ENCODE measurements at places on chromosomes 6 and 20. TPM values are rescaled to one million over a fixed set of nuclear protein-coding genes. Genes with fewer than 3 reads are reported as not detected.

ULBP1 gene
- total RNA-seq: under 0.01 TPM

MTCH1 gene
- 239 TPM for total RNA-seq

- DNase-seq: no peak
Observed at GRCh38 chr6:150167479-150167873, 24.6 kb downstream of the PPP1R14C start.

- DNase-seq: no peak
Observed at GRCh38 chr6:33952016-33952415, 148.2 kb upstream of the MLN start.

HLA-DOA gene
- not detected for total RNA-seq

- no peak for DNase-seq
Observed at GRCh38 chr6:44858998-44859397, 469.1 kb upstream of the RUNX2 start.

- no peak for DNase-seq
Observed at GRCh38 chr20:4299773-4300172, 284.4 kb upstream of the RNF24 start.

ADGRF1 gene
- total RNA-seq: not detected

ZNF165 gene
- total RNA-seq: 0.39 TPM

- no peak for DNase-seq
Observed at GRCh38 chr6:141957271-141957670, 175.5 kb upstream of the GJE1 start.

SDCBP2 gene
- total RNA-seq: 4.0 TPM

- DNase-seq: peak; percentile 55
Observed at GRCh38 chr6:33694401-33694931, 17.0 kb downstream of the UQCC2 start.

GRCh38 chr20:61819574-61819846 lies 246.2 kb downstream of the TAF4 start:
- DNase-seq: no peak

GRCh38 chr6:140773276-140773675 lies 1359.4 kb upstream of the GJE1 start:
- peak; percentile 89 for DNase-seq

C20orf202 gene
- total RNA-seq: under 0.01 TPM

DNA sequence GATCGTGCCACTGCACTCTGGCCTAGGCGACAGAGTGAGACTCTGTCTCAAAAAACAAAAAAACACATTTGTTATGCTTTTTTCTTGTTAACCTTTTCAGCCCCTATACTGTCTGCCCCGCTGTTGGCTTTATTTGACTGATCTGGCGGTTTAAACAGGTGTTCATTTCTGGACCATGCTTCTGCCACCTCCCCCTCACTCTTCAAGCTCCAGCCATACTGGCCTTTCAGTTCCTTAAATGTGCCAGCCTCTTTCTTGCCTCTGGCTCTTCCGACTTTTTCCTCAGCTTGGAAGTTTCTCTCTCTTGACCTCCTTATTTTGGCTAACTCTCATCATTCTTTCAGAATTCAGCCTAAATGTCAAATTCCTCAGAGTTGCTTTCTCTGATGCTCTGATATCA lies 35.2 kb upstream of the TXLNB start:
- DNase-seq: no peak

SLC22A7 gene
- not detected for total RNA-seq

LRFN2 gene
- total RNA-seq: not detected

MROH8 gene
- total RNA-seq: 1.6 TPM

- no peak for DNase-seq
Observed at GRCh38 chr6:33907227-33907626, 103.4 kb upstream of the MLN start.

DNA sequence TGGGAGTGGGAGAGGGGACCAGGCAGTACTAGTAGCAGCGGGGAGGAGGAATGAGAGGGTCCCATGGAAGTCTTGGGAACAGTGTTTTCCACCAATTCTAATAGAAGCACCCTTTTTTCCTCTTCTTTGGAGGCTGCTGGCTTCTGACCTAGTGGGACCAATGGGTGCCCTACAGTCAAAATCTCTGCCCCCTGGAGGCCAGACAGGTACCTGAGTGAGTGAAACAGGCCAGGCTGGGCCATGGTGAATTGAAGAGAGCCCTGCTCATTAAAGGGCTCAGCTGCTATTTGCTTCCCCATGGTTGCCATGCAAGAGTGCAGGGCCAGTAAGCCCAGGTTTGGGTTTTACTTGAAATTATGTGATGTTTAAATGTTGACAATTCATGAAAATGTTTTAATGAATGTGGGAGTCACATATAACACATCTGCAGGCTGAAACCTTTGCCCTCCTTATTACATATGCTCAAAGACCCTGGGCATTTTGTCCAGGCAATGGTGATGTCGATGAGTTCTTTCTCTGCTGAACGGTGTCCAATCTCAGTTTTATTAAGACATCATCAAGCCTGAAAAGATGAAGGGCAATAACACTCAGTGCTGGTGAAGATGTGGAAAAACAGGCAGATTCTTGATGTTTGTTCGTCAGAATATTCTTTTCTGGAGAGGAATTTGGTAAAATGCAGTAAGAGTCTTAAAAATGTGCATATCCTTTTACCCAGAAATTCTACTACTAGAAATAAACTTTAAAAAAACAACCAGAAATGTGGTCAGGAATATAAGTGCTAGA lies 42.3 kb upstream of the OCSTAMP start:
- DNase-seq: no peak

DNA sequence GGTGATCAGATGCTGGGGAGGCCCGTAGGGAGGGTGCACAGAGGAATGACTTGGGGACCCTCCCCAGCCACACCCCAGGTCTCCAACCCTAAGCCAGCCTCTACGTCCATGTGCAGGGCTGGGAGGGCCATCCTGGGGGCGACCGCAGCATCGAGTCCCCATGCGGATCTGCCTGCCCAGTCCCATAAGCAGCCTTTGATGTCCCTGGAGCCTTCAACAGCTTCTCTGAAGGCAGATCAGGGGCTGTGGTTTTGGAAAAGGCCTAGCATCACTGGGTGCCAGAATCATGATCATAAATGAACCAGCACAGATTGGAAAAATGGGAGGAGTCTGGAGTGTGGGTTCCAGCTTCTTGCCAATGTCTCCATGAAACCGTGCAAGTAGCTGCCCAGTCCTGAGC lies 22.9 kb downstream of the TOX2 start:
- no peak for DNase-seq

GRCh38 chr20:11207749-11208502 lies 534.1 kb upstream of the JAG1 start:
- peak; percentile 69 for DNase-seq

- no peak for DNase-seq
Observed at GRCh38 chr20:57621421-57622200, 1.4 kb upstream of the ZBP1 start.

HM13 gene
- total RNA-seq: 56.0 TPM

DNA sequence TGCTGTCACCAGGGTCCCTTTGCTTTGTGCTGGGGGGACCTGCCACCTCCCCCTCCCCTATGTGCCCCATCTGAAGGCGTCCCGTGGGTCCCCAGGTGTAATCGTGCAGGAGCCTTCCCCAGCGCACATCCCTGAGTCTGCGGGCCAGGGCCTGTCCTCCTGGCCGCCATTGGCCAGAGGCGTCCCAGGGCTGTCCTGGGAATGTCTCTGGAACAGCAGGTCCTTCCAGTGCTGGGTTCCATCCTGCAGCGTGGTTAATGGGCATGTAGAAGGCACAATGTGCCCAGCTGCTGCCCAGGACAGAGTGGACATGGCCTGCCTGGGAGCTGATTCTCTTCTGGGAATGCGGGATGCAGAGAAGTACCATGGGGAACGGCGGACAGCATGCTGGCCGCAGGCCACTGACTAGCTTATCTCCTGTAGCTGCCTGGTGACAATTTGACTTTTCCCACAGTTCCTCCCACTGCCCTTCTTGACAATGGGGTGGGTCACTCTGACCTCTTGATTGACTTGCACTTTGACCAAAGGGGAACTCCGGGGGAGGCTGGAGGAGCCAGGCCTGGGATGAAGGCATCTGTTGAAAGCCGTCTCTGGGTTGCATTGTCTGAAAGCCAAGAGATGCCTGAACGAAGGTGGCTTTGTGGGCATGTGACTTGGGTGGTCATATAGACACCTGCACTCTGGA lies 64.0 kb downstream of the CTCFL start:
- no peak for DNase-seq

GRCh38 chr6:137941995-137942394 lies 74.9 kb downstream of the TNFAIP3 start:
- DNase-seq: no peak

GRCh38 chr6:34959224-34959623 lies 70.2 kb downstream of the ANKS1A start:
- DNase-seq: no peak

DNA sequence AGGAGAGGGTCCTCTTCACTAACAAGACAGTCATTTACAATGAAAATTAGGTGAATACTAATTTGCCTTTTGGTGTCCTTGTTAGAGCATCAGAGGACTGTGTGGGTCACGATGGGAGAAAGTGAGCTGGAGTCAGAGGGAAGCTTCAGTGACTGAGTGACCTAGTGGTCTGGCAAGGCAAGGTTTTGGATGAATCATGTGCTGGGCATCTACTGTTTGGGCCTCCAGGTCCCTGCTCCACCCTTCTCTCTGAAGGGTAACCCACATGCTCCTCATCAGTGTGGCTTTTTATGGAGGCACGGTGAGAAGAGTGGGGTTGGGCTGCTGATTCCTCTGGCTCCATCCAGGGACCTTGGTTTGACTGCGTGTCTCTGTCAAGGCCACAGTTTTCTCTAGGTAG lies 60.5 kb upstream of the EXOC2 start:
- DNase-seq: no peak

DNA sequence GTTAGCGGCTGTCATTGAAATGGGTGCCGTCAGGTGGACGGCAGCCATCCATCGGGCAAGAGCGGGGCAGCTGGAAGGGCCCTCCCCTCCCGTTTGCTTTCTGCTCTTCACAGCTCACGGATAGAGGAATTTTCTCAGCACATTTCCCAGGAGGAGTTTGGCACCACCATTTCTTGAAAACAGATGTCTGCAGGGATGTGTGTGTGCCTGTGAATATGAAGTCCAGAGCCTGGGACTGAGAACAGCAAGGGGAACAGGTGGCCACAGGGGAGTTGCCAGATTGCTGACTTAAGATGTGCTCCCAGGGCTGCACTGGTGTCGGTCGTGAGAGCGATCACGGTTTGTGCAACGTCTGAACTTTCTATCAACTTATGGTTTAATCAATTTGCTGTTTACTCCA lies 22.1 kb upstream of the ECI2 start:
- no peak for DNase-seq

AURKA gene
- total RNA-seq: 9.7 TPM

DNA sequence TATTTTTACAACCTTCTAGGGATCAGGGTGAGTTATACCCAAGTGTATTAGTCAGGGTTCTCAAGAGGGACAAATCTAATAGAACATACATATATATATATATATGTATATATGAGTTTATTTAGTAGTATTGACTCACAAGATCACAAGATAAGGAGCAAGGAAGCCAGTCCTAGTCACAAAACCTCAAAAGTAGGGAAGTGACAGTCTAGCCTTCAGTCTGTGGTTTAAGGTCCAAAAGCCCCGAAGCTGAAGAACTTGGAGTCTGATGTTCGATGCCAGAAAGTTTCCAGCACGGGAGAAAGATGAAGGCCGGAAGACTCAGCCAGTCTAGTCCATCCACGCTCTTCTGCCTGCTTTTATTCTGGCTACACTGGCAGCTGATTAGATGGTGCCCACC lies 632.7 kb upstream of the AGPAT4 start:
- no peak for DNase-seq

RSPH9 gene
- total RNA-seq: 0.25 TPM

GRCh38 chr6:527989-528673 lies 128.8 kb downstream of the HUS1B start:
- no peak for DNase-seq

DNA sequence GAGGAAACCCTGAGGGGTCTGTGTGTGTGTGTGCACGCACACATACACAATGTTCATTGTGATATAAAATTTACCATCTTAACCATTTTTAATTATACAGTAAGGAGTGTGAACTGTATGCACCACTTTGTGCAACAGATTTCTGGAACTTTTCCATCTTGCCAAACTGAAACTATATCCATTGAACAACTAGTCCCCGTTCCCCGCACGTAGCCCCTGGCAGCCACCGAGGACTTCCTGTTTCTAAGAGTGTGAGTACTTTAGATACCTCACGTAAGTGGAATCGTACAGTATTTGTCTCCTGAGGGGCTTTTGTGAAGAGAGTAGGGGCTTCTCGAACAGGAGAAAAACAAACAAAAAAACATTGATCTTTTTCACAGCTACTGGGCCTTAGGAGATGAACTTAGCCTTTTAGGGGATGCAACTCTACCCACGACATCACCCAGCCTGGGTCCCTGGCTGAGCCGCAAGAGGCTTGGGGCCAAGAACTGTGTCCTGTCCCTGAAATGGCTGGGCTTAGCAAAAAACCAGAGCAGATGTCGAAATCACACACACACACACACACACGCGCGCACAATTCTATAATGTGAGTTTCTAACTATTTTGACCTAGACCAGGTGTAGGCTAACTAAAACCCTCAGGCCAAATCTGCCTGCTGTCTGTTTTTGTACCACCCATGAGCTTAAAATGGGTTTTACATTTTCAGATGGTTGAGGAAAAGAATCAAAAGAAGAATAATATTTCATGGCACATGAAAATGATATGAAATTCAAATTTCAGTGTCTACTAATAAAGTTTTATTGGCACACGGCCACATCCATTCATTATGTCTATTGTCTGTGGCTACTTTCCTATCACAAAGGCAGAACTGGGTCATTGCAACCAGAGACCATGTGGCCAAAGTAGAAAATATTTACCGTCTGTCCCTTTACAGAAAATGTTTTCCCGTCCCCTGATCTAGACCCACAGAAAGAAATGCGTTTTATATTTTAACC lies 144.2 kb downstream of the EYA2 start:
- DNase-seq: no peak

DNA sequence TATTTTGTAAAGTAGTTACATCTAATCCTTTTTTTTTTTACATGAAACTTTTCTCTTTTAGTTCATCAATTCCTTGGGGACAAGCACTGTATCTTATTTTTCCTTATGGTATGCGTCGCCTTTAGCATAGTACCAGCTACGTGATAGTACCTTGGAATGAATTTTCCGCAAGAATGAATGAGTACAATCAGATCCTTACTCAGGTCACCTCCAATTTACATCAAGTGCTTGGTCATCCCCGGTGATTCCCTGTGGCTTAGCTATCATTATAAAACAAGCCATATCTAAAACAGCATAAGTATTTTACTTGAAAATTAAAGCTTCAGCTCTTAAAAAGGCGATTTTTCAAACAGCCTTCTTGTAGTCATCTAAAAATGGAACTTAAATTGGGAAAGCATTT lies 680.4 kb upstream of the MAP3K7 start:
- no peak for DNase-seq

DNA sequence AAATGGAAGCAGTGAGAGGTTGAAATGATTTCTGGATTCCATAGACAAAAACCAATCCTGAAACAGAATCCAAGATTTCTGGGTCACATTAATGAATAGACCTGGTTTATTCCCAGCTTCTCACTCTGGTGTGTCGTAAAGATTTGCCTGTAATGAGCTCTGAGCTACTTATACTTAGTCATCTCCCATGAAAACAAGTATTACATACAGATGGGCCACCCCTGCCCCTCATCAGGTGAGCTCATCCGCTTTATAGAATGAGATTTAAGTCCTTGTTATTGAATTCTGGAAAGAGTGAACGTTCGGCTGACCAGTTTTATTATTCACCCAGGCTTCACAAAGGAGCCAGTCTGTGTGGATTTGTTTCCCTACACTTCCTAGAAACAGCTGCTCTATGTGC lies 47.1 kb upstream of the TMEM181 start:
- DNase-seq: no peak
